ENCODE measurements at places on chromosomes 12 and 14. TPM values are rescaled to one million over a fixed set of nuclear protein-coding genes. Genes with fewer than 3 reads are reported as not detected.
A peak's percentile ranks its signal among the peaks of the same experiment; 100 is the strongest.

DNA sequence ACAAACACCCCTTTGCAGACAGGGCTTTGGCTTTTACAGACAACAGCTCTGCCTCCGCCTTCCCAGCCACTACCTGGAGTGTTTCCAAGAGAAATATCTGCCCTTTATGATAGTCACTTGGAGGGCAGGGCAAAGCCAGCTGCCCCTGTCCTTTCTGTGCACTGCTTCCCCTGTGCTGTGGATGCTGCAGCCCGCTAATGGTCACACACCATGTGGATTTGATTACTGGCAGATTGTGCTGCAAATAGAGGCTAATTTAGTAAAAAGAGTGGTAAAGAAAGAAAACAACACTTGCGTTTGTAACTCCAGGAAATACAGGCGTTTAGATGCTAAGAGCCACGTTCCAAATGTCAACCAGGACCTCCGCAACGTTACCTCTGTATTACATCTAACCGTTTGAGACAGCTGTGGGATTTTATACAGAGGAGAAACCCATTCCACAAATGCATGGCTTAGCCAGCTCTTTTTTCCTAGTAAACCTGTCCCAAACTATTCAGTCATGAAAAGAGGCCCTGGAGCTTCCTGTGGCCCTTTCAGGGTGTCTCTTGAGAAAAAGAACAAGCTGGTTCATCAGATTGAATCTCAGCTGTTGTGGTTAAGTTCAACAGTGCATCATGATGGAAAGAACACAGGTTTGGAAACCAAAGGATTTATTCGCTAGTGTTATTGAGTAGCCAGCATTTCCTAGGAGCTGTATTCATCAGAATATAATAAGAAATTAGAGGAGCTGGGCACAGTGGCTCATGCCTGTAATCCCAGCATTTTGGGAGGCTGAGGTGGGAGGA lies 30.1 kb upstream of the PWP1 start:
- no peak for DNase-seq

DNA sequence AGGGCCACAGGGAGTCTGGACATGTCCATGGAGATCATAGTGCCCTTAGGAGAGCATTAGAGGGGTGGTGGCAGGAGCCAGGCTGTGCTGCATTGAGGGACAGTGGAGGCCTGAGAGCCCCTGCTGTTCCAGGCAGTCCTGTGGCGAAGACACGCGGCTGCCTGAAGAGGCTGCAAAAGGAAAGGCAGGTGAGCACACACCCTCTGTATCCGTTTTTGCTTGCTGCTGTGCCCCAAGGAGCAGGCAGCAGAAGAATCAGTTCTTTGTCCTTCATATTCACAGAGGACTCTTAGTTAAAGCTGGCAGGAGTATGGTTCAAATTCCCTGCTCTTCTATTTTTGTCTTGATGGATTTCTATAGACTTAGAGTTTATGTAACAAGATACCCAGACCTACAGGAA lies 4.5 kb downstream of the SLC35E3 start:
- no peak for DNase-seq

DNA sequence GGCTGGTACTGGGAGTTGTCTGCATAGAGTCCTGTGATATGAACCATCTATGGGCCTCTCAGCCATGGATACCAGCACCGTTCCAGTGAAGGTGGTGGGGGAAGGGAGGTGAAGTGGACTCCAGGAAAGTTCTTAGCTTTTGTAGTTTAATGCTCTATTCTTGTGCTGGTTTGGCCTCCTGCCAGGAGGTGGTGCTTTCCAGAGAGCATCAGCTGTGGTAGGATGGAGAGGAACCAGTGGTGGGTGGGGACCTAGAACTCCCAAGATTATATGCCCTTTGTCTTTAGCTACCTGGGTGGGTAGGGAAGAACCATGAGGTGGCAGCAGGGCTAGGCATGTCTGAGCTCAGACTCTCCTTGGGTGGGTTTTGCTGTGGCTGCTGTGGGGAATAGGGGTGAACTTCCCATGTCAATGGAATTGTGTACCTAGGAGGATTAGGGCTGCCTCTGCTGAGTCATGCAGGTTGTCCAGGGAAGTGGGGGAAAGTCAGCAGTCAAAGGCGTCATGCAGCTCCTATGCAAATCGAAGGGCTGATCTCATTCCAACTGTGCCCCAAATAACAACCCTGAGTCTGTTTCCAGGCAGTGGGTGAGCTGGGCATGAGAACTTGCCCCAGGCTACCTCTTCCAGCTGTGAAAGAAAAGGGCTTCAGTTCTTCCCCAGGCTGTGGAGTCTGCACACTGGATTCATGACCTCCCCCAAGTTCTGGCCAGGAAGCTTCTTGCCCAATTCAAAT lies 14.2 kb downstream of the GZMH start:
- DNase-seq, result no peak

GRCh38 chr12:28955491-28955890 lies 193.6 kb upstream of the FAR2 start:
- no peak for DNase-seq

DNA sequence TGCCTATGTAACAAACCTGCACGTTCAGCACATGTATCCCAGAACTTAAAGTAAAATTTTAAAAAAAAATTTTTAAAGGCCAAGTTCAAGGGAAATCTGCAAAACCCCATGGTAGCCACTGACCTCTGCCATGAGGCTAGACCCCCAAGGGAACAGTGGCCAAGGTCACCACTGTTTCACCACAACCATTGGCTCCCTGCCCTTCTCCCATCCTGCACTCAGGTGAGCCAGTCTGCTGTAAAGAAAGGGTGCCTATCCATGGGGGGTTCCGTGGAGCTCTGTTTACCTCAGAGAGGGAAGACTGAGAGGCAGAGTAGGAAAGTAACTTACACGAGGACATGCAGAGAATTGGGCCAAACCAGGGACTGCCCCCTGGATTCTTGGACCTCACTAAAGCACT lies 38.6 kb downstream of the VWF start:
- no peak for DNase-seq

GRCh38 chr12:123767613-123768012 lies 5.5 kb downstream of the DNAH10 start:
- no peak for DNase-seq

GRCh38 chr12:54126696-54127537 lies 61.9 kb downstream of the SMUG1 start:
- no peak for DNase-seq

DNA sequence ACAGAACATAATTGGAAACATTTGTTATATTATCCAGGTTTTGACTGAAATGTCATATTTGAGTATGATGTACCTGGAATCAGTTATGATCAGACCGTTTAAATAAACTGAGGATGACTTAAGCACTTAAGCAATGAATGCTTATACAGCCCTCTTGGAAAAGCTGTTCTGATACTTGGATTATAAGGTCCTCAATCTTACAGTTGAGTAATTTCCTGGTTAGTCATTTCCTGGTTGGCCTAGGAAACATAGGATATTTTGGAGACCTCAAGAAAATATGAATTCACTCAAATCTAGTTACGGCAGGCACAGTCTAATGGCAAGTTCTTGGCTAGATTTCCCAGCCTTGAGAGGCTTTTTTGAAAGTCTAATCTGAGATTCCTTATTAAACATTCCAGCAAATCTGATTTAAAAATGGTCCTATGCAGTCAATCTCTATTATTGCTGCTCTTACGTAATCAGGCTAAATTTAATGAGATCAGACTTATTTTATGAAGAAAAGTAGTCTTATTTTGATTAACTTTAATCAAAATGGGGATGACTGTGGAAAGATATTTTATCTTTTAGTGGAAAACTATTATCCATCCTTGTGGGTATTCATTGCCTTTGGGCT lies 447.2 kb downstream of the SNAPC1 start:
- DNase-seq, result no peak

GRCh38 chr12:18849080-18849479 lies 111.2 kb downstream of the CAPZA3 start:
- DNase-seq, result no peak

DNA sequence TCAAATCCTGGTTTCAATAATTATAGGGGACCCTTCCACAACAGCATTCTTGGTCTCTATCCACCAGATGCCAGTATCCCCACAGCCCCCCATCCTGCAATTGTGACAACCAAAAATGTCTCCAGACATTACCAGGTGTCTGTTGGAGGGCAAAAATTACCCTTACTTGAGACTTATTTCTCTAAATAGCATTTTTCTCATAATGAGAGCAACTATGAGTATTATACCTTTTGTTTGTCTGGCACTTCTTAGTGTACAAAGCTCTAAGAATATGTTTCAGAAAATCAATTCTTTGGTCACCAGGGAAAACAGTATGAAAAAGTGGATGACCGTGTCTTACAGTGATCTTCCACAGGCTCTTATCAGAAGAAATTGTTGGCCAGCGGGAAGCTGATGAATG lies 27.5 kb upstream of the RMST start:
- DNase-seq, result no peak

DNA sequence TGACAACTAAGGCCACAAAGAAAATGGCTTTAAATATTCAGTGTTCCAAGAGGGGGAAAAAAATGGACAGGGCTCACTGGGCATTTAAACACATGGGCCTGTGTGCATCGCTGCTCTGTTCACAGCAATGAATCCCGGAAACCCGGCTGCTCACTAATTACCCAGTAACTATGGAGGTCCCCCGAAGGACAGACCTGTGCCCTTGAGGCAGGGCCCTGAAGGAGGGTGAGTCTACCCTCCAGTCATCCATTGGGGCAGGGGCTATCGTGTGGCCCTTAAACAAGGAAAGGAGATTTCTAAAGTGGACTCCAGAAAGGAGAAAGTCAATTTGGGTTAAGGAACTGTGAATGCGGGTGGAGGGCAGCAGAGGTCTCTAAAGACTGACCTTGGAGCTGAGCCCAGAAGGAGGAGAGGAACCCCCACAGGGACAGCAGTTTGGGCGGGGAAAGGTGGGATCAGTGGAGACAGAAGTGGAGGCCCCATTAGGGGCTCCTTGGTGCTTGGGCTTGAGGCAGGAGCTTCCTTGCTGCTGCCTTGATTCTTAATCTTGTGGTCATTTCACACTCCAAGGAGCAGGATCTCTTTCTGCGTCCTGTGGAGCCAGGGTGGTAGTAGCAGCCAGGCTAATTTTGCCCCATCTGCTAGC lies 1.4 kb upstream of the CLMN start:
- no peak for DNase-seq

DNA sequence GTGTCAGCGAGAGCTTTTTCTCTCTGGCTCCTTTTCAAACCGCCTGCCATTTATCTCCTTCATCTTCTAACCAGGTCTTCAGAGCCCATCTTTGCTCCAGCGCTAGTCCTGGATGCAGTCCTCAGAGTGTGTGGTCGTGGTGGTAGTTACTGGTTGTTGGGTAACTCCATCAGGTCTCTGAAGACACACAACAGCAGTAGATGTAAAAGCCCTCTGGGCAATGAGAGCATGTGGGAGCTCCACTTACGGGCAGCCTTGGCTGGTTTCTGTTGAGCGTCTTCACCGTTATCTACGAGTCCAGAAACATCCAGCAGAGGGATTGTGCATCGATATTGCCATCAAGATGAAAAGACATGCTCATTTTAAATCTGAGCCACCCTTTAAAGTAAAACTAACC lies 61.2 kb downstream of the FBXL14 start:
- DNase-seq, result no peak

DNA sequence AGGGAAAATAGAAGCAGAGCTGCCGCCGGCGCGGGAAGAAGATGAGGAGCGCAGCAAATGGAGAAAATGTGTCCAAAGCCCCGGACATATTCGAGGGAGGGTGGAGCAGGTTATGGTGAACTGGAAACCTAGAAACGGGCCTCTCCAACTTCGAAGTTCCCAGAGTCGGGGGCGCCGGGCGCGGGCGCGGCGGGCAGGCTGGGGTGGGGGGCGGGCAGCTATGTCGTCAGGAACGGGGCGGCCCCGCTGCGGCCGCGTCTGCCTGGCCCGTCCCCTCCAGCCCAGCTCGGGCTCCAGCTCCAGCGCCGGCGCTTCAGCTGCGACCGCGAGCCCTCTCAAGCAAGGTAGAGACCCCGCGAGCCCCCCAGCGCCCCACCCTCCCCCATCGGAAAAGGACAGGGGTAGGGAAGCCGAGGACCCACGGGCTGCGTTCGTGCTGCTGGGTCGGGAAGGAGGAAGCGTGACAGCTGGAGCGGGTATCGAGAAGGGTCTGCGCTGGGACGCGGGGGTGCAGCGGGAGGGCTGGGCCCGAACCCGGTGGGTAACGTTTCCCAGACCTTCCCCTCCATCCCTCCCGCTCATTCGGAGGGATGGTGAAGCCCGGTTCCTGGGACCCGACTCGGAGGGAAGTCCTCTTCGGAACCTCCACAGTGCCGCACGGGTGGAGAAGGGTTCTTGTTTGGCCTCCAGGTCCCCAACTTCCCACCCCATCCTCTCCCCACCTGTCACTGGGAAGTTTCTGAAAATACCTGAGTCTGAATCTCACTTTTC lies 1.0 kb downstream of the DGKA start:
- peak; percentile 41 for DNase-seq

DNA sequence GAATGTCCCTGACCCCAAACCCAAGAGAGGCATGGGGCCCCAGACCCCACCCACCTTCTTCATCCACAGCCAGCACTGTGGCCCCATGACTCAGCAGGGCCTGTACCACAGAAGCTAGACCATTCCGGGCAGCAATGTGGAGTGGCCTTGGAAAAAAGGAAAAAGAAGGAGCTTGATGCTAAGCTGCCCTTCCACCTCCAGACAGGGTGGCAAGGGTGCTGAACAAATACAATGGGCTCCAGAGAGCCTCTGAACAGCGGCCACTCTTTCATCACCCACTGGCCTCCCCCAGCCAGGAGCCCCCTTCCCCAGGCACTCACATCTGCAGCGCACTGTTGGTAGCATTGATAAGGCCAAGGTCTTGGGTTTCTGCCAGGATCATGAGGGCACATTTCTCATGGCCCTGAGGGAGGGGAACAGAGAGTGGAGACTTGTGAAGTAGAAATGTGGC lies 13.9 kb downstream of the SLC39A5 start:
- DNase-seq, result no peak

HOXC4 gene
- total RNA-seq, result 3.6 TPM

ARHGEF40 gene
- 37.2 TPM for total RNA-seq

TAC3 gene
- not detected for total RNA-seq

TAS2R42 gene
- not detected for total RNA-seq

COX8C gene
- not detected for total RNA-seq

TAS2R20 gene
- total RNA-seq, result 10.4 TPM

AMDHD1 gene
- 0.20 TPM for total RNA-seq

CD163 gene
- 15.0 TPM for total RNA-seq

GLIPR1L1 gene
- total RNA-seq, result not detected

ALDH1L2 gene
- 21.9 TPM for total RNA-seq
